ENCODE measurements at places on chromosomes 1 and 21. TPM values are rescaled to one million over a fixed set of nuclear protein-coding genes. Genes with fewer than 3 reads are reported as not detected.

KRTAP19-3 gene
- not detected for total RNA-seq

DNA sequence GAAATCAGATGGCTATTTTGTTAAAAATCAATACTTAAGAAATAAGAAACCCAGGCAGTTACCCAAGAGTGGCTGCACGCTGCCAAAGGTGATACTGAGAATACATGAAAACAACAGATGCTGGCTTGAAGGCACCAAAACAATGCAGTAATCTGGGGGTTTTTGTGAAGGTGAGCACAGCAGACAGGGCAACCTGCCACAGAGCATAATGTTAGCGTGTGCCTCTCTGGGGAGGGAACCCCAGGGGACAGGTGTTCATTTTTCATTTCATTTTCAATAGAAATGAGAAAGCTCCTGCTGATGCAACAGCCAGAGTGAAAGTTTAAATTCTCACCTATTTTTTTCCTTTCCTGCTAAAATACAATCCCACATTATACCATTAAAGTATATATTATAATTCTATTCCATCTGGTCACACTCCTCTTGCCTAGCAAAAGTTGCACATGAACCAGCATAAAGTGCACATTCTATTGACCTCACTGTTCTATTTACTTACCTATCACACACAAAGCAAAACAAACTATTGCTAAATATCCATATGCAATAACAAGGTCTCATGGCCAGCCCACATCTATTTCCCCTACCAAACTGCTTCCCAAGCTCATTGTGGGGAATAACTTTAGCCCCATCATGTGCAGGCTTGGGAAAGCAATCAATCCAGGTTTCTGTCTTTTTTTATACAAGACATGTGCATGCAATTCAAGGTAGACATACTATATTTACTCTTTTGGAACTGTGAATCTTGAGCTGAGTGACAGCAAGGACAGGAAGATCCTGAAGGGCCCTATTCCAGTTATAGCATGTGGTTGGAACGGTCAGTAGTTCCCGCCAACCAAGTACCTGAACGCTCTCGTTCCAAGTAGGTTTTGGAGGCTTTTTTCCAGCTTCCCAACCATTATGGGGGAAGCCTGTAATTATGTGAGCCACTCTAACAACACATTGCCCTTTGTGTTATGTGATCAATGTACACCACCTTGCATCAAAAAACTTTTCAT is 173.6 kb downstream of the RERE start:
- peaks cover 28% of the 10 kb centered on the region for H3K4me1 ChIP-seq
- H3K27ac ChIP-seq: no peak overlapping the region
- no peaks in the 10 kb centered on the region for H3K36me3 ChIP-seq
- H3K27me3 ChIP-seq: no peaks in the 10 kb centered on the region
- peak; percentile 9 for DNase-seq

LCE6A gene
- total RNA-seq: not detected

DNA sequence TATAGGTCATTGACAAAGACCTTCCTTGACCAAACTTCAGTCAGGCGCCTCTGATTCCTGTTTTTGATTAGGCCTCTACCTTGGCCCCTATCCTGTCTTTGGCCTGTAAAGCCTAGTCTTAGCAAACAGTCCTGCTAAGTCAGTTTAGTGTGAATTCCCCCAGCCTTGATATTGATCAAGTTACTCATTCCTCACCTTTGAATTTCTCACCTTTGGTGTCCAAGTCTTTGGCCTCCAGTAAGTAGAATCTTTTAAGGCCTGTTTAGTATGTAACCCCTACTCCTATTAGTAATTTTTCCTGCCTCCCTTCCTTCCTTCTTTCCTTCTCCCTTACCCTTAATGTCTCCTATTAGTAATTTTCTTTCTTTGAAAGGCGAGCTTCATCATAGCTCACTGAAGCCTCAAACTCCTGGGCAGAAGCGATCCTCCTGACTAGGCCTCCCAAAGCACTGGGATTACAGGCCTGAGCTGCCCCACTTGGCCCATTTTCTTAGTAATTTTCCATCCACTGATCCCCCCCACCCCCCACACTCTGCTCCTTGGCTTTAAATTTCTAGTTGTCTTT is 13.0 kb upstream of the ZNF692 start:
- H3K4me1 ChIP-seq: peaks cover 6% of the 10 kb centered on the region
- H3K36me3 ChIP-seq: no peaks in the 10 kb centered on the region
- H3K27me3 ChIP-seq: no peaks in the 10 kb centered on the region
- no peak for DNase-seq

GRCh38 chr1:228059634-228060457 is 22.7 kb upstream of the ARF1 start:
- no peak overlapping the region for H3K27ac ChIP-seq
- no peaks in the 10 kb centered on the region for H3K4me1 ChIP-seq
- no peaks in the 10 kb centered on the region for H3K27me3 ChIP-seq
- no peaks in the 10 kb centered on the region for H3K36me3 ChIP-seq

GRCh38 chr1:7315316-7315715 is 455.8 kb upstream of the VAMP3 start:
- H3K36me3 ChIP-seq: no peaks in the 10 kb centered on the region
- DNase-seq: no peak
- H3K4me1 ChIP-seq: no peaks in the 10 kb centered on the region

DNA sequence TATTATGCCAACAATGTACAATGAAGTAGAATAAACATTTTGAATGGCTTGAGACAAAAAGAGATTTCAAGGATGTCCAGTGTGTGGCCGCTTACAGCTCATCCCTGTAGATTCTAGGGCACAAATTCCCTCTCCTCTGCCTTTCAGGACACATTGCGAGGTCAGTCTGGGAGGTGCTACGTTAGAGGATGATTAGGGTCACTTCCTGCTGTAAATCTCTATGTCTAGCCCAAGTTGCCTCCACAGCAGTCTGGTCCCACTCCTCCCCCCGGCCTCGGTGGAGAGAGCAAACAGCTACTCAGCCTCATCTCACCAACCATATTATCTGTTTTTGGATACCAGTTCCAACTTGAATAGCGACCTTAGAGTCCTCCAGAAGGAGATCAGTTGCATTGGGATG is 17.0 kb downstream of the KCNJ10 start:
- no peak overlapping the region for H3K4me3 ChIP-seq
- no peaks in the 10 kb centered on the region for H3K27me3 ChIP-seq
- H3K4me1 ChIP-seq: 0 out of 2 replicates have a peak, but pooled peaks cover 4% of the 10 kb centered on the region

SAMD11 gene
- total RNA-seq: 0.63 TPM

LCE1D gene
- not detected for total RNA-seq

APH1A gene
- 96.7 TPM for total RNA-seq

DNA sequence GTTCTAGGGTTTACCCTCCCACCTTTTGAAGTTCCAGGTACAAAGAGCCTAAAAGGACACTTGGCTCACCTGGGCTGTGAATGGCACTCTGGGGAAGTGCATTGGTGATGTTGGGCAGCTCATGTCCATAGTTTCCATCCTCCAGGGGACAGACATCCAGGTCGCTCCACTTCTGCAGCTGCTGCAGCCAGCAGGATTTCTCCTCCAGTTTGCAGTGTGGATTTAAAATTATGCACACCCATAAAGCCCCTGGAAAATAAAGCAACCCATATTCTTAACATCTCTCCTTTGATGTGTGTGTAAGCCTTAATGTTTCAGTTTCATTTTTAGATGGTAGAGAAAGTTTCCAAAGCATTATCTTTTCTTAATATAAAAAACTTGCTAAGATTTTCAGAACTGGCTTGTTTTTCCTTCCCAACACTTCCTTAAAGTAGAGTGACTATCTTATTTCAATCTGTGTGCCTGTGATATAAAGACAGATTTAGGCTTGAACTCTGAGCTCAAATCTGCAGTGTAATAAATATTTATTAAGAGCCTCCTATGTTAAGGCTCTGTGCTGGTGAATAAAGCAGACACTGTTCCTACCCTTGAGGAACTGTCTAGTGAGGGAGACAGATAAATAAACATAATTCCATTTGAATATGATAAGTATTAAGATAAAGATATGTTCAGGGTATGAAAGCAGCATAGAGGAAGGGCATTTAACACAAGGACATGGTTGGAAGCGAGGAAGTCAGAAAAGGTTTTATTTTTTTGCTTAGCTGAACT is 39.1 kb downstream of the UROD start:
- no peak overlapping the region for H3K4me3 ChIP-seq
- no peaks in the 10 kb centered on the region for H3K36me3 ChIP-seq
- H3K27ac ChIP-seq: no peak overlapping the region
- H3K27me3 ChIP-seq: no peaks in the 10 kb centered on the region

SLC5A9 gene
- 3.9 TPM for total RNA-seq

PTPRF gene
- 158 TPM for total RNA-seq
